ENCODE measurements at places on chromosomes 5 and 9.

GRCh38 chr9:126036881-126037291, 289.7 kb downstream of the PBX3 start:
- DNase-seq: no peak

DNA sequence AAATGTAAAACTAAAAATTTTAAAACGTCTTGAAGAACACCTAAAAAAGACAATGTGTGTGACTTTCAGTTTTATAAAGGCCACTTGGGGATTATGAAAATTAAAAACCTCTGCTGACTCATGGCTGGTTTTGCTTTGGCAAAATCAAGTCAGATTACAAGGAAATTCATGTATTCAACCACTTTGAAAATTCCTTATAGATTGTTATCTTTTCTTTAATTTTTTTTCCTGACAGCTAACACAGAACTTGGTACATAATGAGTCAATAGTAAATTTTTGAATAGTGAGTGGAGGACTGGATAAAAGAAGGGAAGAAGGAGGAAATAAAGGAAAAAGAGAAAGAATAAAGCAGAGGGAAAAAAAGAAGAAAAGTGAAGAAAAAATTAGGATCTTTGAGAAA, 1774.7 kb upstream of the ACO1 start:
- no peak for DNase-seq

DNA sequence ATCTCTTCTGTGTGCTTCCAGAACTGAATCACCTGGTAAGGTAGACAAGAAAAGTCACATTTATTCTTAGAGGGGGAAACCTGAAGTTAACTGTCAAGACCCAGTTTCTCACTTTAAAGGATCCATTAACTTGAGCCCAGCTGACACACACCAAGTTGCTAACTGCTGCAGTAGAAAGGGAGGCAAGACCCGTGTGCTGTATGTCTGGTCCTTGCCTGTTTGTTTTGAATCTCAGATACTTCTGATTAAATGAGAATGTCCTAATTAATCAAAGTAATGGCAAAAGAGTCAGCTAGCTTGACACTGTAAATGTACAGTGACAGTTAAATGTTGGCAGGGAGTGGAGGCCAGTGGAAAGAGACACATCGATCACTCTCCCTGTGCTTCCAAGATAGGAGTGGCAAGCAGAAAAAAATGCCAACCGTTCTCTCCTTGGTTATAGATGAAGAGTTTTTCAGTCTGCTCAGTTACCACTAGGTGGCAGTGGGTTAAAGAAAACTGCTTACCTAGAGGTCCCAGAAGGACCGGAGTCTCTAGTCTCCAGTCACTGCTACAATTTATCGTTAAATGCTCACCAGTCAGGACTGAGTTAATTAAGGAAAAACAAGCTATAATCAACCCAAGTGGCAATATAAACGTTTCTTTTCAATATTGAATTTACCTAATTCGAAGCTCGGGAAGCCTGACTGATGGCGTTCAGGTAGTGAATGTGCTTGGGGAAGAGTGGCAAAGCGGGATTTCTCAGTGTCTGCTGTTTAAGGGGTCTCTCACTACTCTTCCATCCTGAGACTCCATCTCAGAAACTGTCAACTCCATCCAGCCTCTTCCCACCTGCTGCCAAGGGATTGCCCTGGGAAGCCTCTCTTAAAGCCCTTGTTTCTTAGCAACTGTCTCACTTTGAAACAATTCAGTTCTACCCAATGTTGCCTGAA, 18.4 kb downstream of the LSM11 start:
- DNase-seq: peak; percentile 74

DNA sequence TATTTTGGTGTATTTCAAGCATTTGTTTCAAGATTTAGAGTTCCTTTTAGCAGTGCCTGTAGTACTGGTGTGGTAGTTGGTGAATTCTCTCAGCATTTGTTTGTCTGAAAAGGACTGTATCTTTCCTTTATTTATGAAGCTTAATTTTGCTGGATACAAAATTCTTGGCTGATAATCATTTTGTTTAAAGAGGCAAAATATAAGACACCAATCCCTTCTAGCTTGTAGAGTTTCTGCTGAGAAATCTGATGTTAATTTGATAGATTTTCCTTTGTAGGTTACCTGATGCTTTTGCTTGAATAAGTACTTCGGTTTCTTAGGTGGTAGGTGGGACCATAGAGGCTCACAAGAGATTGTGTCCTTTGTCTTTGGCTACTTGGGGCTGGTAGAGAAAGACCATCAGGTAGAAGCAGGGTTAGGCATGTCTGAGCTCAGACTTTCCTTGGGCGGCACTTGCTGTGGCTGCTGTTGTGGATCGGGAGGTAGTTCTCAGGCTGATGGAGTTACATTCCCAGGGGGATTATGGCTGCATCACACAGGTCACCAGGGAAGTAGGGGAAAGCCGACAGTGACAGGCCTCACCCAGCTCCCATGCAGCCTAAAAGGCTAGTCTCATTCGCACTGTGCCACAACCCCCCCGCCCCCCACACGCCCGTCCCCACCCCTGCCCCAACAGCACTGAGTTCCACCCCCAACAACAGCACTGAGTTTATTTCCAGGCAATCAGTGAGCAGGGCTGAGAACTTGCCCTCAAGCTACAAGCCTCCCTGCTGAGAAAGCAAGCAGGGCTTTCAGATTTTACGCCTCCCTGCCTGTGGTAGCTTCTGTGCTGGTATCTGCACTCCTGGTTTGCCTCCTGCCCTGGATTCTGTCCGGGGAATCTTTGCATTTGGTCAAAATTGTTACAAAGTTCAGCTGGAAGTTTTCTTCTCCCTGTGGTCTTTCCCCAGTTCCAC, 127.1 kb upstream of the GLRA1 start:
- DNase-seq: peak; percentile 13

DNA sequence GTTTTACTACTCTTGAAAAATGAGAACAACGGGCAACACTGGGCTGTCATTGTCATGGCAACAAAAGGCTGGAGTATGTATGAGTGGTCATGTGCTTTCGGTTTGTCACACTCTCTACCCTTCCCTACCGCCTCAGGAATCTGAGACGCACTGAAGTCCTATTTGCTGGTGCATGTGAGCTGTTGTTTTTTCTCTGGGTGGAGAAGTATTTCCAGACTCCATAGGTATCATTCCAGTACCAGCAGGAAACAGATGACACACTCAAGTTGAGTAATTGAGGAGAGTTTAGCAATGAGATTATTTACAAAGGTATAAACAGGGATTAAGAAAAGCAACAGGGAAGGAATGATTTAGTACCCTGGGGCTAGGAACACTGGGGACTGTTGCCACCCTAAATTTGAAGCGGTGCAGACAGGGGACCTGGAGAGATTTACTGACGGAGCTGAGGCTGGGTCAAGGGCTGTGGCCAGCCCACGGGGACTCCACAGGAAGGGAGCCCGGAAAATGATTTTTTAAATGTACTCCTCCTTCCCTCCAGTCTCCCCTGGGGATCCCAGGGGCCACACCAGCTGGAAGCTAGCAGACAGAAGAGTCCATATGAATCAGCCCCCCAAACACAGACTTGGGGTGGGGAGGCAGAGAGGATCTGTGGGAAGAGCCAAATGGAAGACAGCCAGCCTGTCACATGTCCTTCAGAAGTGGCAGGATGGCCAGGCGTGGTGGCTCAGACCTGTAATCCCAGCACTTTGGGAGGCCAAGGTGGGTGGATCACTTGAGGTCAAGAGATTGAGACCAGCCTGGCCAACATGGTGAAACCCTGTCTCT, 13.2 kb upstream of the ZBTB43 start:
- no peak for DNase-seq

DNA sequence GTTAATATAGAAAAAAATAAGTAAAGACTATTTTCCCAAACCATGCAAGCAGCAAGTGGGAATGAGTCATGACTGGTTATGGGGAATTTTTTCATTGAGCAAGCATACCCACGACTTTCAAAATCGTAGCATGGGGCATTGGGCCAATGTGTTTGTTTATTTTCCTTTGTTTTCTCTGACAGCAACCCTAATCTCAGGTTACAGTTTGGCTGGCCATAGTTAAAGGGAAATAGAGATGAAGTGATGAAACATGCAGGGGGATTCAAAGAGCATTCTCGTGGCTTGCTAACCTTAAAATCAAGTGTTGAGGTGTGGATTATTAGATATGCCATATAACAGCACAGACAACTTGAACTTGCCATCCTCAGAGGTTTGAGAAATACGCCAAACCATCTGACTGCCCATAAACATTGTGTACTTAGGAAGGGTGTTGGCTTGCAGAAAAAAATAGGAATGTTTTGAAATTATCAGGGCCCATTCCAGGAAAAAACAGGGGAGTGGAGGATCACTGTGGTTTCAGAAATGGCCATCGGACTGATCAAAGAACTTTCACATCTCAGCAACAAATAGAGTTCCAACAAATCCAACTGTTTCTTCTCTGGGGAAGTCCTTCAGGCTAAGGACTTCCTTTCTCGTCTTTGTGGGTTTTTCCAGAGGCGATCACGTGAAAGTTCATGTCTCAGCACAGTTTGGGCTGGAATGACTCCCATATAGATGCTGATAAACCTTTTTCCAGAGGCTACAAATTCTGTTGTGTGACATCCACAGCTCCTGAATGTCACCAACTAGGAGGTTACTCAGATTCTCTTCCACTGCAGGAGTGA, 259.1 kb downstream of the SYK start:
- no peak for DNase-seq

GRCh38 chr5:160905285-160905684, 53.3 kb upstream of the ATP10B start:
- no peak for DNase-seq

DNA sequence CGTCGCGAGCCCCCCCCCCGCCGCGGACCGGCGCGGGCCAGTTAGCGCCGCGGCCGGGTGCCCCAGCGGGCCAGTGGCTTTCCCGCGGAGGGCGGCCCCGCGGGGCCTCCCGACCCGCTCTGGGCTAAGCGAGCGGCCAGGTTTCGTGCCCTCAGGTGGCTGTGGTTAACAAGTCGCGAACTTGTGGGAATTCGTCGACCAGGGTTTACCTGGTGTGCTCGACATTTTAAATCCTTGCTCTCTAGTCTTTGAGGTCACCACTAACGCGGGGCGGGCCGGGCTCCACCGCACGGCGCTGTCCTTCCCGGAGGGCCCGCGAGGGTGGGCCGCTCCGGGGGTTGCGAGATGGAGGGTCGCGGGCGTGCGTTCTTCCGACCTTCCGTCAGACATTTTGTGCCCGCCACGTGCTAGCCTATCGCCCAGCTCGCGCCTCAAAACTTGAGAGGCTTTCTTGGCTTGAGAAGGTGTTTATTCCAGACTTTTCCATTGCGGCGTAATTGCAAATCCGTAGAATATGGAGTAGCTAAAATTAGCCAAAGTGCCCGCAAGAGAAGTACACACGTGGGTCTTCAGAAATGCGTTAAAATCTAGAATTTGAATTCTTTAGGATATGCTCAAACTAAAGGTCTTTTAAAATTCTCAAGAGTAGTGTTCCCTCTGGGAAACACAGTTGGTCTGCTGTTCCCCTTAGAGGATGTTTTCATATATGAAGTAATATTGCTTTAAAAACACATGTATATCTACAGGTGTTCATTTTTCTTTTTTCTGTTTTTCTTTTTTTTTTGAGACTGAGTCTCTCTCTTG, 2.1 kb downstream of the ANP32B start:
- peak; percentile 76 for DNase-seq

GRCh38 chr5:140234377-140234989, 59.5 kb downstream of the CYSTM1 start:
- DNase-seq: no peak

DNA sequence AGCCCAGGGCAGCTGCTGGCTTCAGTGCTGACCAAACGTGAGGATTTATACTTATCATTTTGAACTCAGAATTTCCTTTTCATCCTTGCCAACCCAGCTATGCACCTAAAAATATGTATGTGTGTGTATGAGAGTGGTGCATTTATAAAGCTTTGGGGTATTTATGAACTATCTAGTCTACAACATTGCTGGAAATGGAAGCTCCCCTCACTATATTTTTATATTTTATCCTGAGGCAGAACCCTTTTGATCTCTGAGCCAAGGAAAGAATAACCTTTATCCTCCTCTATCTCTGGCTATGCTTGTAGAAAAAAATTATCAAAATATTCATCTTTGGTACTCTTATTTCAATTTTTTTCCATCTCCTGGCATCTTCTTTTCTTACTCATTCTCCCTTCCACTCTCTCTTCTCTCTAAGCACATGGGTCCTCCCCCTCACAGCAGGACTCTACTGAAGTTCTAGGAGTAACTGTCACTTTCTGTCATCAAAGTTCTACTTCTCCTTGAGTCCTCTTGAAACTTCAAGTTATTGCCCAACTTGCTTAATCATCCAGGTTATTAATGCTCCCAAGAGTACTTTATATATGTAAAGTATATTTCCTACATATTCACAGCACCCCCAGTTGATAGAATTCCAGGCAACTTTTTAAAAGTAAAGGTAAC, 190.9 kb downstream of the HINT1 start:
- DNase-seq: no peak

GRCh38 chr5:150638488-150639376, 1.7 kb upstream of the SYNPO start:
- no peak for DNase-seq

- peak; percentile 60 for DNase-seq
These were observed 103.0 kb upstream of the CTSL start for GRCh38 chr9:87622923-87623322.

DNA sequence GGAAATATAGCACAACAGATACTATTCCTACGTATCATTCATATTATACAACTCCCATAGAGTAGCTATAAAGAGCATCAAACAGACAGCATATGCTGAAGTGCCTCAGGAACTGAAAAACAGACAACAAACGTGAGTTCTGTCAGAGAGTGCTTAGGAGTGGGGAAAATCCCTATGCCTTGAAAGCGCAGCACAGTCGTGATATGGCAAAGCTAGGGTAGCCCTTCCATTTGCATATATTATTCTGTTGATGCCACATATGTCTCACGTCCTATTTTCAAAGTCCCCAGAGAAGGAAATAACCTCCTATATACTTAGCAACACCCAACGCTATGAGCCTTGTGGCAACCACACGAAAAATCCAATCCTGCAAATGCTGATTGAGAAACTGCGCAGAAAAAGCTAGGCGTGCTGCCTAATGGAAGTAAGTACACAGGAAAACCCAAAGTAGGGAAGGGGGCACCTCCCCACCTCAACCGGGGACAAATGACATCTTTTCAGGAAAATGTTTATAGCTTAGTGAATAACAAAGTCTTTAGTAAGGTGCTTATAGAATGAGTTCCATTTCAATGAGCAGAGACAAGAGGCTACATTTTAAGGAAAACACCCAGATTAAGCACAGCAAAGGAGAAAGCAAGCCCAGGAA, 105.1 kb downstream of the MED10 start:
- no peak for DNase-seq

- no peak for DNase-seq
These were observed 441.5 kb downstream of the DNAH5 start for GRCh38 chr5:13503017-13503416.

GRCh38 chr5:60382716-60383115, 317.2 kb downstream of the DEPDC1B start:
- DNase-seq: no peak

DNA sequence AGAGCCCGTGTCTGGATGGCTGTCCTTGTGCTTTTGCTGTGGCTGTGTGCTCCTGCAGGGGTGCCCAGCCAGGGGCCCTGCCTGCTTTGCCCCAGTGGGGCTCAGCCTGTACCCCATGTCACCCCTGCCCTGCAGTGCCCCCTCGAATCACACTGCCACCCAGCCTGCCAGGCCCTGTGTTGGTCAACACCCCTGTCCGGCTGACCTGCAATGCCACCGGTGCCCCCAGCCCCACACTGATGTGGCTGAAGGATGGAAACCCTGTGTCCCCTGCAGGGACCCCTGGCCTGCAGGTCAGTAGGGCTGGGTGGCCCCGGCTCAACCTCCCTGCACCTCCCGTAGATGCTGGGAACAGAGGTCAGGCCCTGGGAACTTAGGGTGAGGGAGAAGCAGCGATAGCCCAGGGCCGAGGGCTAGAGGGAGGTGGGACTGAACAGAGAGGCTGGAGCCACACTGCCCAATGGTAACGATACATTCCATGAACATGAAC, 82.8 kb upstream of the ASS1 start:
- no peak for DNase-seq
